ENCODE measurements at places on chromosomes 4 and X.
A peak's percentile ranks its signal among the peaks of the same experiment; 100 is the strongest.

DNA sequence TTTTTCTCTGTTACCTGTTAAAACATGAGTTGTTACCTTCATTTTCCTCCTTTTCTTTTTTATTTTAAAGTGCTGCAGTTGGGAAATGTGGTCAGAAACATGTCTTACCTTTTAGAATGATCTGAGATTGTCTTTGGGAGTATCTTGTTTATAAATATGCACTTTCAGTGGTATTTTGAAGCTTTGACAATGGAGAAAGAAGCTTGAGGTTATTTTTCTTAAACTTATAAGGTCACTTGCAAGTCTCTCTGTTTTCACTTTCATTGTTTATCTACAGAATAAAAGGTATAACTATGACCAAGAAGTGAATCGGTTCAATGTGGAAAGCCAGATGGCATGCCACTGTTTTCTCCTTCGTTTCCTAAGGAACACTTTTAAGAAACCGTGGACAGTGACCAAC, 167.5 kb upstream of the SLC7A11 start:
- DNase-seq, result no peak

DNA sequence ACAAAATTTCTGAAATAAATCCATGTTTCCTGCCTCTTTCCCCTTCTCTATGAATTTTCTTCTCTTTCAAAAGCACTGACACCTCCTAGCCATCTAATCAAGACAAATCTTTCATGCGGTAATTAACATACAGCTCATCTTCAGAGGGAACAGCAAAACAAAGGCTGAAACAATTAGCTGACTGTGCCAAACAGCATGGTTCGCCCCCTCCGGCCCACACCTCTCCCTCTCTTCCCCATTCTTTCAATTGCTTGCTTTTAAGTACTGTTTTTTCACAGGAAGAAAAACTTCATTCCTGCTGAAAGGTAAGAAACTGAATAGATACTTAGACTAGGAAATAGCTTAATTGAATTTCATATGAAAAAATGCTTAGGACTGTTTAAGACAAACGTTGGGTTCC, 291.1 kb upstream of the NOCT start:
- peak; percentile 51 for DNase-seq

DNA sequence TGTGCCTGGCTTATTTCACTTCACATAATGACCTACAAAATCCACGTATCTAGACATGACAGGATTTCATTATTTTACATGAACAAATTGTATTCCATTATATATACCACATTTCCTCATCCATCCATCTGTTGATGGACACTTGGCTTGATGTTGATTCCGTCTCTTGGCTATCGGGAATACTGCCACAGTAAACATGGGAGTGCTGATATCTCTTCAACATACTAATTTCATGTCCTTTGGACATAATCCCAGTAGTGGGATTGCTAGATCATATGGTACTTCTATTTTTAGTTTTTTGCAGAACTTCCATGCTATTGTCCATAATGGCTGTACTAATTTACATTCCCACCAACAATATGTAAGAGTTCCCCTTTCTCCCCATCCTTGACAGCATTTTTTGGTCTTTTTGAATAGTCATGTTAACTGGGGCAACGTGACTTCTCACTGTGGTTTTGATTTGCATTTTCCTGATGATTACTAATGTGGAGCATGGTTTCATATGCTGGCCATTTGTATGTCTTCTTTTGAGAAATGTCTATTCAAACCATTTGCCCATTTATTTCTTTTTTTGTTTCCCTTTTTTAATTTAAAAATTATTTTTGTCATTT, 68.9 kb downstream of the HTRA3 start:
- DNase-seq, result no peak

GRCh38 chr4:150199056-150199455, 120.8 kb downstream of the DCLK2 start:
- DNase-seq, result no peak

- no peak for DNase-seq
These were observed at the start of gene SHOX for GRCh38 chrX:630612-631496. TSS of gene SHOX (plus strand) at chrX:630791. CDS start at chrX:630898, 107 bp downstream.

DNA sequence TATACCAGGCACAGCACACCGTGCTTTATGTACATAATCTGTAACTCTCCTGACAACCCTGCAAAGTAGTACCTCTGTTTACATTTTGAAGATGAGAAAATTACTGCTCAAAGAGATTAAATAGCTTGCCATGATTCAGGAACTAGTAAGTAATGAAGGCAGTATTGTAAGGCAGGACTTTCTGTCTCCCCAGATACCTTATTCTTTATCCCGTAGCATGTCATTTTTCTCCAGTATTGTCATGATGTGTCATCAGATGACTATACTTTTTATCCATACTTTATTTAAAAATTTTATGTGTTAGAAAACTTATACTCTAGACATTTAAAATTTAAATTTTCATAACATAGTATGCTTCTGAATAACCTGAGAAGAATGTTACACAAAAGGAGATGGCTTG, 188.3 kb upstream of the NUDT6 start:
- no peak for DNase-seq

GRCh38 chr4:151709587-151709986, 51.2 kb downstream of the GATB start:
- DNase-seq, result no peak

- DNase-seq, result no peak
These were observed 78.0 kb downstream of the NAA11 start for GRCh38 chr4:79247695-79248394.

GRCh38 chr4:134807231-134807745, 605.7 kb upstream of the PABPC4L start:
- DNase-seq, result no peak

- no peak for DNase-seq
These were observed 17.8 kb downstream of the ANXA3 start for GRCh38 chr4:78569306-78569821.

GRCh38 chr4:102614801-102615200, 113.6 kb downstream of the NFKB1 start:
- DNase-seq, result no peak

GRCh38 chr4:25654971-25655963, at the start of gene SLC34A2:
TSS of gene SLC34A2 (plus strand) at chr4:25655851. CDS start at chr4:25662501, 6,650 bp downstream.
- DNase-seq, result peak; percentile 66

- no peak for DNase-seq
These were observed 1.4 kb upstream of the KLF3 start for GRCh38 chr4:38662522-38663089.

All from NCI-H146 (cell line).